ENCODE measurements at places on chromosomes 1 and 21.
A peak's percentile ranks its signal among the peaks of the same experiment; 100 is the strongest.

DNA sequence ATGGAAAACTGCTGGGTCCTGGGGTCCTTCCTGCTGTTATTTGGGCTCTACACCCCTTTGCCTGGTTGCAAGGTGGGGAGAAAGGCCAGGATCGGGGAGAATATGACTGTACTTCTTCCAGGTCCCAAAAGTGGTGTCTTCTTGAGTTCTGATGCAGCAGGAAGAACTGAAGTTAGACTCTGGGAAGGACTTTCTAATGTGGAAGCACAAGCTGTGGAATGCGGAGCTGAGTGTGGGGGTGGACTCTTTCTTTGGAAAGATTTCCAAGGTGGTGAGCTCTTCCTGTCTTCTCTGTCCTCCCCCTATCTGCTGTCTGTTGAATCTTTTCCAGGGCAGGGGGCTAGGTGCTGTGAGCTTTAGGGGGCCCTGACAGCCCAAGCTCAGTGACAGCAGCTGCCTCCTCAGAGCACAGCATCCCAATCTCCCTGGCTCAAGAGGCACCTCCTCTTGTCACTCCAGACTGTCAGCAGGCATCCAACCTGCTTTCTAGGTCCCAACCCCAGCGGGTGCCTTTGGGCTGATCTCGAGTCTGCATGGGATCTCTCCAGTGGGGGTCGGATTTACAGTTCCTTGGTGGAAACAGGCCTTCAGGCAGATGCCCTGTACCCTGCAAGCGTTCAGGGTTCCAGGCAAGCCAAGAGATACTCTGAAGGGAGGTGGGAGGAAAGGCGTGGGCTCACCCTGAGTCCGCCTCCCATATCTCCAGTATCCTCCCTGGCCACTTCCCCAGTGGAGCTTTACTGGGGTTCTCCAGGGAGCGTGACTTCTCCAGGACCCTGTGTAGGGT lies 23.2 kb downstream of the ADORA1 start:
- no peak for DNase-seq

- DNase-seq = no peak
Observed at GRCh38 chr1:112337028-112337531, 58.9 kb upstream of the CTTNBP2NL start.

DNA sequence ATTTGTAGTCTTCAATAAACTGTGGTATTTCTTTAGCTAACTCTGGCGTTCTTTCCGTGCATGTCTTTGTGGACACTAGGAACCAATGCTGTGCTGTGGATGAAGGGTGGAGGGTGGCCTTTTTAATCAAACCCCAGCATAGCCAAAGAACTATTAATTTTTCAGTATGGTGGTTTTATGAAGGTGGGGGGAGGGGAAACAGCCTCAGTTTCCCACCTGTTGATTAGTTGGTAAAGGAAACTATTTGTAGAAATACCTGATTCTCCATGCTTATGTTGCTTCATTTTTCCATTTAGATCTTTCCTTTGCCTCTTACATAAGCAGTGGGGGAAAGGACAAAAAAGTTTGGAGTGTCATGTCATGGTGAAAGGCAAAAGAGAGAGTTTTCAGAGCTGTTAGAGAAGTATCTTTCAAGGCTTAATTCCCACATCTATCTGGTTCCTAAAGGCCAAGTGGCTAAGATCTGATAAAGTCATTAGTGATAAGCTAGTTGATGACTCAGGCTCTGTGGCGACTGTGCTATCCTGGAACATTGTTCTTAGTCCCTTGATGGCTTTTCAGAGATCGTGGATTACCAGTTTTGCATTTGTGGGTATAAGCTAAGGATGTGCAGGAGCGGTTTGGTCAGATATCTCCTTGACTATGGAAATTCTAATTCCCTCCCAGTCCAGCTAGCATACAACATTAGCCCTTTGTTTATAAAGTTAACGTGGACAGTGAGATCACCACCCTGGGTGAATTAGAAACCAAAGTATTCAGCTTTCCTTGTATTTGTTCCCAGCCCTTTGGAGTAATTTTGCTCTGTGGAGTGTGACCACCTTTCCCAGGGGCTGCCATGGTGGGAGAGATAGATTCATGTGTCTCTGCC lies 8.7 kb upstream of the HAX1 start:
- no peak for DNase-seq

DNA sequence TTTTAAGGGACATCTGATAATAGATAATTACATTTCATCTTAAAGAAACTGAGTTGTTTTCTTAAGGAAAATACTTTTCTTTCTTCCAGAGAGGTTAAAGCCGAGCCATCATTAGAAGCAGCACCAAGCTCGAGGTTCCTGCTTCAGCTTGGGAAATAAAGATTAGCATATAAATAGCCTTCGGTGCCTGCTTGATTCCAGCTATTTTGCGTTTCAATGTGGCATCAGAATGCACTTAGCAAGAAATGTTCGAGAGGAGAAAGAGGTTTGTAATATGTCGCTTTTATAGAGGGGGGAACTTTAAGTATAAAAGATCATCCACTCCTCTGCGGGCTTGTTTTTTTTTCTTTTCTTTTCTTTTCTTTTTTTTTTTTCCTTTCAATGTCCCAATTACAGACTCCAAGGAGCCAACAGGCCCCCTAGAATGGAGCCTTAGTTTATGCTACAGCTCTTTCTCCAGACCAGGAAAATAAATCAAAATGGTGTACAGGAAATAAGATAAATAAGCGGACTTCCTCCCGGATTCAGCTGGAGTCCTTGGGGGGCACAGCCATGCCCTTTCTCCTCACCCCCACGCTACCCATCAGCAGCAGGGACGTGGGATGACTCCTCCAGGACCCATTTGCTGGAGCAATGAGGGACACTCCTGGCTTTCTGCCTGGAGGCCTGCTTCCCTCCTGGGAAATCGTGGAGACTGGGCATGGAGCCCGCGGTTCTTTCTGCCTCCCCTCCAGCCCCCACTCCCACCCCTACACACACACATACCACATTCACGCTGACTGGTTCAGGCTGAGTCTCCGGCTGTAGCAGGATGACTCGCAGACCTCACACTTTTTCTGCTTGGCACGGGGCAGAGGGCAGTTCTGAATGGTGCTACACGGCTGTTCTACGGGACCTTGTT lies 131.6 kb downstream of the RRAGC start:
- DNase-seq = no peak

- DNase-seq = peak; percentile 18
Observed at GRCh38 chr1:248696261-248696660, 6.3 kb downstream of the OR14I1 start.

DNA sequence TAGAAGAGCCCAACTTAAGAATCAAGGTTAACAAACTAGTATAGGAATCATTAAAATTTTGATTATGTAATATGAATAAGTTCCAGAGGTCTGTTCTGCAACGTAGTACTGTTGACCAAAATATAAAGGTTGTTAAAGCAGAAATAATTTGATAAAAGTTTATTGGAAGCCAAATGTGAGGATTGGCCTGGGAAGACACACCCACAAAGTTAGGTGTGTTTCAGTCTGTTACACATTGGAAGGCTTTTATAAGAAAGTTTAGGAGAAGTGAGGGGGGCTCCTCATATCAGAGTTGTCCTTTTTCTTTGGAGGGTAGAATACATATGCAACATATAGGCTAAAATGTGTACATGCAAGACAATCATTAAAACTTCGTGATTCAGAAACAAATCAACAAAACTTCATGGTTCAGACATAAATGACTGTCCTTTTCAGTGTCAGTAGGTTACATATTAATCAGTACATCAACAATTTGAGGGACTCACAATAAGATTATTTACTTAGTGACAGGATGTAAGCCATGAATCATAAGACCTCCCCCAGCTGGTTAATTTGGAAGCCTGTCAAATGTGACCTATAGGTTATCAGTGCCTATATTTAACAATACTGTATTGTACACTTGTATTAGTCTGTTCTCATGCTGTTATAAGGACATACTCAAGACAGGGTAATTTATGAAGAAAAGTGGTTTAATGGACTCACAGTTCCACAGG lies 245.0 kb upstream of the B3GALT2 start:
- DNase-seq = no peak

DNA sequence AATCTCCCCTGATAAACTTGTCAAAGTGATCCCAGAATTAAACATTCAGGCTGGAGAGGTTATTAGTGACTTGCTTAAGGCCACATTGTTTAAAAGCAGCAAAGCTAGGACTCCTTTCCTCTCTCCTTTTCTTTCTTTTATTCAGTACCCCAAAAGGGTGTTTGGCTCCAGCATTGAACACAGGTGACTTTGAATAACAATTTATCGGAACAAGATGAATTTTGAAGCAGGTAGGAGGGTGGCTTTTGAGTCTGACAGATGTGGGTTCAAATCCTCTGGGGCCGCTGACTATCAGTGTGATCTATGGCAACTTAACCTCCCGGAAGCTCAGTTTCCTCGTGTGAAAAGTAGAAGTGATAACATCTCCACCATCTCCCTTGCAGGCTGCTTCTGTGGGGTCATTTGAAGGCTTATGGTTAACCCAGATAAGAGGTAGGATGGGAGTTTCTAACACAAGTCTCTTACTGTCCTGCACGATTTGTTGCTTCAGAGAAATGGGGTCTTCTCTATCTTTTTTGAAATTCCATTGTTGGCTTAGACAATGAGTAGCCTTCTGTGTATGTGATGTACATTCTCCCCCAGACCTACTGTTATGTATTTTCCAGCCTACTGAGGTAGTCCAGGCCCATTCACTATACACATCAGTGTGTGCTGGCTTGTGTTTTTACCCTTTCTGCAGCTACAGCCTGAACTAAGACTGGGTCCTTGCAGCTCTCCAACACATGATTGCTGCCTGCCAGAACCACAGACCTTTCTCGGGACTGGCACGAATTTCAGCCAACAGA lies 29.0 kb downstream of the JUN start:
- no peak for DNase-seq

DNA sequence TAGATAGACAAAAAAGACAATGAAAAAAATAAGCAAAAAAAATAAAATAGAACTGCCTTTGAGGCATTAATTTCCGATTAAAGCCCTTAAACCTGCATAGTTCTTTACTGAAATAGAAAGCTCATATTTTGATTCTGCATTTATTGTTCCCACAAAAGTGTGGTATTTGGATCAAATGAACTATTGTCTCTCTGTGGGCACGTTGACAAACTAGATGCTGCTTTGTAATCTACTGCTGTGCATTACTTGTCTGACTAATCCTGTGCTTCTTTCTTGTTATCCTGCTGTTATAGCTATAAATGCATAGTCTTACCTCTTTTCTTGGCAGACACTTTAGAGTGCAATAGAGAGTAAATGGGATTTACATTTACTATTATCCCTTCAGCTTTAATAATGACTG lies 31.4 kb upstream of the SLC35D1 start:
- DNase-seq = no peak

- no peak for DNase-seq
Observed at GRCh38 chr1:116754198-116754977, at the start of gene CD2. Gene CD2 (plus strand): TSS chr1:116754430. CDS start chr1:116754493, 63 bp downstream.

GRCh38 chr1:54376430-54377039 lies 29.7 kb downstream of the SSBP3 start:
- DNase-seq = peak; percentile 86

DNA sequence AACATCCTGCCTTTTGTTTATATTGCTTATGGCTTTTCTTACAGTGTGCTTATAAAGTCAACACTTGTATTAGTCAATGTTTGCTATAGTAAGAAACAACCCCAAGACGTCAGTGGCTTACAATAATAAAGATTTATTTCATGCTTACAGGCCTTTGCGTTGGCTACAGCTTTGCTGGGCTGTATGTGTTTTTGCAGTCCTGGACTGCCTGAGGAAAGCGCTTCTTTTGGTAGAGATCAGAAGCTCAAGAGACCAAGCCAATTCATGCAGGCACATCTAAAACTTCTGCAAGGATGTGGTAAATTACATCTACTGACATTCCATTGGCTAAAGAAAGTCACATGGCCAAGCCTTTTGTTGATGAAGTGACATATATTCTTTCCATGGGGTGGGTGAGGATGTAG lies 17.5 kb upstream of the PRKAA2 start:
- no peak for DNase-seq

DNA sequence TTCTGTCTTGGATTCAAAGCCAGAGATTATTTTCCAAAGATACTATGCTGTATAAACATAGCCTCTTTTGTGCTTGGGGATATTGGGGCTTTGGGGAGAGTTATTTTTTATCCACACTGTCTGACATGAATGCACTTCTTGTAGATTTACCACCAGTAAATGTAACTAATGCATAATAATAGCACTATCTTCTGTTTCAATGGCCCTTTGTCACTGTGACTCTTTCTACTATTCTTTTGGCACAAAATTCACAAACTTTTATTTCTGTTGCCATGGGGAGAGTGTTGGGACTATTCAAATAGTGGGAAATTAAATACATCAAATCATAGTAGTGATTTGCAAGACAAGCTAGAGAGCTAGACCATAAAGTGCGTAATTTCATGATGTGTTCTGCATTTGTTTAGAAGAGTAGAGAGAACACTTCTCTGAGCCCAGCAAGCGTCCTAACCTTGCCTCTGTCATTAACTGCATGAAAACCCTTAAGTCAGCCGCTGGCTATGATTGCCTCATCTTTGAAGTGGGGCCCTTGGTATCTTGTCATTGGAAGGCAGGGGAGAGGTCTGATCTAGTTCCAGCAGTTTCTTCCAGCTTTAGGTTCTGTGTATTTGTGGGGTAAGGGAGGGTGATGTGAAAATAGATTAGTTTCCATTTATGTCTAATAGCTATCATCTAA lies 154.4 kb downstream of the HHAT start:
- no peak for DNase-seq

DNA sequence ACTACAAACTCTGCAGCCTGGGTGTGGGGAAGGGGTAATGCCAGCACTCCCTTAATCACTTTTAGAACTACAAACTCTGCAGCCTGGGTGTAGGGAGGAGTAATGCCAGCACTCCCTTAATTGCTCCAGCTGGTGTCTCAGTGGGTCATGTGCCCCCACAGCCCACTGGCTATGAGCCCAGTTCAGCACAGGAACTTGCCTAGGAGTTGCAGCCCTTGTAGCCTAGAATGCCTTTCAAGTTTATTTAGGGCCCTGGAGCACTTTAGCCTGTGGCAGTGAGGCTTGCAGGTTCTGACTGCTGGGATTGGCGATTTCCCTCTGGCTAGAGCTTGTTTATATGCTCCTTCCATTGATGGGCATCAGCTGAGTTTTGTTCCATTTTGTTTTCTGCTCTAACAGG lies 17.1 kb downstream of the VN1R5 start:
- DNase-seq = no peak

DNA sequence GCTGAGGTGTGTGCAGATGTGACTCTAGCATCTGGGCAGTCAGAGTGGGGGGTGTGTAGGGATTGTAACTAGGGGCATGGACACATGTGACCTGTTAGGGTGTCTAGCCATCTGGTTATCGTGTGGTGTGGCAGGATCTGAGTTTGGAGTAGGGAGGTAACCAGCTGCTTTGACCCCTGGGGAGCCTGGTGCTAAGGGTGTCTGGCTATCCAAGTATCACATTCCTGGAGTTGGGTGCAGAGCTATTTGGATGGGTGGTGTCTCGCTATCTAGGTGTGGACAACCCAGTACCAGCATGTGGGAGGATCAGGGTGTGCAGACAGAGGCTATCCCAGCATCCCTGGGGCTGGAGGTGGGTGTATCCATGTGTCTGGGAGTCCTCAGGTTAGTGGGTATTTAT lies 4.7 kb downstream of the PTPRU start:
- no peak for DNase-seq

- DNase-seq = no peak
Observed at GRCh38 chr1:191752342-191752741, 405.9 kb upstream of the RGS18 start.

- no peak for DNase-seq
Observed at GRCh38 chr1:234460652-234461051, 18.3 kb downstream of the TARBP1 start.
